ENCODE measurements at places on chromosomes 2 and 18.

DNA sequence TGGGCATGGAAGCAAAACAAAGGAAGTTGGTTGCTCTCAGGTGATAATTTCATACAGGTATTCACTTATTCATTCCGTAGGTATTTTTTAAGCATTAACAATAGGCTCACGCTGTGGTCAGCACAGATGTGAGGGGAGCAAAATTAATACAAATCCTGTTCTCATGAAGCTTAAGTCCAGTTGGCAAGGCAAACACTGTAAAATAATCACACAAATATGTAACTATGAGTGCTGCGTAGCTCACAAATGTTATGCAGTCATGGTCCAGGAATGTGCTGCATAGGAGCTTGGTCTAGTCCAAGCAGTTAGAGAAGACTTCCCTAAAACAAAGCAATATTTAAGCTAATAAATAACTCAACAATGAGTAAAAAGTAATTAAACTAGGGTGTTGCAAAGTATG is 23.9 kb downstream of the SP5 start:
- DNase-seq = no peak

- DNase-seq = no peak
Observed at GRCh38 chr18:79608535-79608934, 71.1 kb upstream of the CTDP1 start.

DNA sequence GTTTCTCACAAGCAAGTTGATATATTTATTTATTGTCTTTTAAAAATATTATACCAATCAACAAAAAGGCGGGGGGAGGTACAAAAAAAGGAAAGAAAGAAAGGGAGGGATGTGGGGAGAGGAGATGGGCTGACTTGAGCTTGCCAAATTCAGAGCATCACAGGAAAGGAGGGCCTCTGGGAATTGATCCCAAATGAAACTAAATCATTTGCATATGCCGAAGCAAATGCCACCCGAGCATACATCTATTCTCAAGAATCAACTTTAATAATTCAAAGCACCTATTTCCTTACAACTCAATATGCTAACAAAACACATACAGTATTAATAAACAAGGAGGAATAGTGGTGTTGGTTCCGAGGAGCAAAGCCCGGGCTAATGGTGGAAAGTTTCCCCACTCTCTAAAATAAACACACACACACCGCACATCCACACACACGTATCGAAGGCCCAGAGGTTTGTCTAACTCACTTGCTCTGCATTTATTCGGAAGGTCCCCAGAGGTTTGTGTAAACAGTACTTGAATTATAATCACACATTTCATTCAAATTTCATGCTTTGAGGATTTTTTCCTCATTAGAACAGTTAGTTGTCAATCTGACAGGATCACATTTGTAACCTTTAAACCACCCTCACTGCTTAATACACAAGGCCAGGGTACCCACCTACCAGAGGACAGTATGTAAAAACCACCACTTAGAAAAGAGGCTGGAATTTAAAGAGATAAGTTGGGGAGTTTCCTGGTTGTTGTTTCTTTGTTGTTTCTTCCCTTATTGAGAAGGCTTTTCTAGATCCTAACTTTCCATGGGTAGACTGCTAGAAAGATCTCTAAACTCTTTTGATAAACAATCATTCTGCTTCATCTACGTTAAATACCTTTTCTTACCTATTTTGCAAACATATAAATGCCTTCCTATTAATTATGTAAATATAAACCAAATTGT is 264.7 kb downstream of the TCF4 start:
- DNase-seq = no peak

DNA sequence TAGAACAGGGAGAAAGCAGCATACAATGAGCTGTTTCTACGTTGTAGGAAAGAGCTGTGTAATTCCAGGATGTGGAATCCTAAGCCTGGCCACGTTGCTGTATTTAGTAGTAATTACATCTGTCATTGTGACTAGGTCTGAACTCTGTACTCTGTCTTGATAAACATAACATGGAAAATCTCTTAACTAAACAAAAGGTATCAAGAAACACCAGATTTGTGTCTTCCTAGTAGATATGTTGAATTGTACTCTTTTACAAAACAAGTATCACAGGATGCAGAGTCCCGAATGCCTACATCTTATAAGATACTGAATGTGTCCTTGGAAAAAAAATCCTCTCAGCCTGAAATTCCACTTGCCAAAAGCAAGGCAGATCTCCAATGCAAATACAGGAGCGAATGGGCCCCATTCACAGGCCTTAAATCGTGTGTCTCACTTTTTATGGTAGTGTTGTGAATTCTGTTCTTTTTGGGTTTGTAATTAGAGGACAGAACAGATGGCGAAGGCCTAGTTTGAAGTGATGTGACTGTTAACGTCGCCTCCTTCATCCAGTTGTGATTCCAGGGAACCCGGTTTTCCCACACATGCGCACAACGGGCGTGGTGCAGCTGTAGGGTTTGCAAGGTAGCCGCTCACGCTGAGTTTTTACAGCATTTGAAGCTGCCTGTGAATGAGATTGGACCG is 246.5 kb downstream of the GBX2 start:
- DNase-seq = no peak
